RWPE2 (cell line): ENCODE measurements at places on chromosomes 4 and X.
A peak's percentile ranks its signal among the peaks of the same experiment; 100 is the strongest.

DNA sequence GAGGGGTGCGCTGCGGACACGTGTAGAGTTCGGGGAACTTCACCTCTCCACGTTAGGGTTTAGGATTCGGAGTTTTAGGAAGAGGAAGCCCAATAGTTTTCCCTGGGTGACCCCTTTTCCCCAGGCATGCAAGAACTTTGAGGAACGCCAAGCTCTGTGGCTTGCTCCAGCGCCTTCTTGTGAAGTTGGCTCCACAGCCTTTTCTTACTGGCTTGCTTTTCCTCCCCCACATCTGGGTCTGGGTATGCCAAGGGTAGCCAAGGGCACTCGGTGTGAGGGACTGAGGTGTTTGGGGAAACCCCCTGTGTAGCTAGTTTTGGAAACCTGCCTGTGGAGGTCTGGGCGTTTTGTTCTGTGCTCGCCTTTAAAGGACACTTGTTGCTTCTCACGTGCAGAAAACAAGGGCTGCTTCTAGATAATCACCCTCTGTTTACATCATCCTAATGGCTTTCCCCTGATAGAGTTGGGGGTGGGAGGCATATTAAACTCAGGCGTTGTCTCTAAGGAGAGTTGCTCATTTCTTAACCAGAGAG lies 746 bp downstream of the EDNRA start:
- H3K36me3 ChIP-seq = no peaks in the 10 kb centered on the region
- H3K4me3 ChIP-seq = peak overlapping the region; percentile 50
- H3K4me1 ChIP-seq = peaks cover 10% of the 10 kb centered on the region
- H3K27me3 ChIP-seq = no peaks in the 10 kb centered on the region
- no peak for DNase-seq

DNA sequence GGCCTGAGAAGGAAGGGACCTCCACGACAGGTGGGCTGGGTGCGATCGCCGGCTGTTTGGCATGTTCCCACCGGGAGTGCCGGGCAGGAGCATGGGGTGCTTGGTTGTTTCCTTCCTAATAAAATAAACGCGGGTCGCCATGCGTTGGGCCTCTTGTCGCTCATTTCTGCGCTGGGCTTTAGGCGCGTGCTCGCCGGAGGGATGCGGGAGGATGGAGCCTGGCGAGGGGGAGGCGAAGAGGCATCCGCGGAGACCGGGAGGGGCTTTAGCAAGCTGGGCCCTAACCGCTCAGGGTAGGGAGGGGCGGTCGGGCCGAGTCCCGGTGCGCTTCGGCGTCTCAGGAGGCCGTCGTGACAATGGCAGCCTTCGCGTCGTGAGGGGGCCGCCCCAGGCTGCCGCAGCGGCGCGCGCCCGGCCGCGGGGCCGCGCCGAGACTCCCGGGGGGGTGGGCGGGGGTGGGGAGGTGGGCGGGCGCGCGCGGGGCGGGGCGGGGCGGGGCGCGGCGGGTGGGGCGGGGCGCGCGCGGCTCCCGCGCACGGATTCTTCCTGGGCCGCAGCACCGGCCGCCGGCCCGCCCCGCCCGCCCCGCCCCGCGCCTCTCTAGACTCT lies 476 bp upstream of the GDI1 start:
- H3K27me3 ChIP-seq = no peaks in the 10 kb centered on the region
- peaks cover 10% of the 10 kb centered on the region for H3K36me3 ChIP-seq
- DNase-seq = no peak

GRCh38 chr4:40194602-40195161 lies 2.1 kb upstream of the RHOH start:
- no peak overlapping the region for H3K4me3 ChIP-seq
- no peaks in the 10 kb centered on the region for H3K27me3 ChIP-seq
- no peak for DNase-seq

GRCh38 chr4:184349283-184350039 lies 124.9 kb downstream of the IRF2 start:
- H3K36me3 ChIP-seq = no peaks in the 10 kb centered on the region
- no peaks in the 10 kb centered on the region for H3K27me3 ChIP-seq
- peaks cover 9% of the 10 kb centered on the region for H3K4me1 ChIP-seq
- DNase-seq = no peak
- H3K27ac ChIP-seq = no peak overlapping the region
- H3K4me3 ChIP-seq = no peak overlapping the region

GRCh38 chr4:185394568-185395237 lies 1.0 kb downstream of the LRP2BP start:
- H3K4me1 ChIP-seq = peaks cover 12% of the 10 kb centered on the region
- H3K27ac ChIP-seq = peak overlapping the region; percentile 94
- H3K27me3 ChIP-seq = no peaks in the 10 kb centered on the region
- H3K36me3 ChIP-seq = peaks cover 24% of the 10 kb centered on the region
- H3K4me3 ChIP-seq = peak overlapping the region; percentile 45

DNA sequence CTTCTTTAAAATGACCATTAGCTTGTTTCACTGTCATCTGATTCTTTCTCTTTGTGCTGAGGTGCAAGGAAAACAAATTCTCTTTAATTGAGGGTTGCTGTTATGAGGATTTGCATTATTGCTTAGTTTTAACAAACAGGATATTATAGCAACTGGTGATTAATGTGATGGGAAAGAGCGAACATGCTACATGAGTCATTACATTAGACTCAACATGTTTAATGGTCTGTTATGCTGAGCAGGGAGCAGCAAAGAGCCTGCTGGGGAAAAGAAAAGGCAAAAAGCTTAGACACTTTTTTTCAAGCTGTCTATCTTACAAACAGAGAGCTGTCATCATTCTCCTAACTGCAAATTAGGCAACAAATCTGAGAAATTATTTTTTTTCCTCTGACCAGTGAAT lies 230.5 kb upstream of the LCORL start:
- H3K4me1 ChIP-seq = no peaks in the 10 kb centered on the region
- H3K27me3 ChIP-seq = no peaks in the 10 kb centered on the region
- no peaks in the 10 kb centered on the region for H3K36me3 ChIP-seq
- H3K27ac ChIP-seq = no peak overlapping the region
- H3K4me3 ChIP-seq = no peak overlapping the region

DNA sequence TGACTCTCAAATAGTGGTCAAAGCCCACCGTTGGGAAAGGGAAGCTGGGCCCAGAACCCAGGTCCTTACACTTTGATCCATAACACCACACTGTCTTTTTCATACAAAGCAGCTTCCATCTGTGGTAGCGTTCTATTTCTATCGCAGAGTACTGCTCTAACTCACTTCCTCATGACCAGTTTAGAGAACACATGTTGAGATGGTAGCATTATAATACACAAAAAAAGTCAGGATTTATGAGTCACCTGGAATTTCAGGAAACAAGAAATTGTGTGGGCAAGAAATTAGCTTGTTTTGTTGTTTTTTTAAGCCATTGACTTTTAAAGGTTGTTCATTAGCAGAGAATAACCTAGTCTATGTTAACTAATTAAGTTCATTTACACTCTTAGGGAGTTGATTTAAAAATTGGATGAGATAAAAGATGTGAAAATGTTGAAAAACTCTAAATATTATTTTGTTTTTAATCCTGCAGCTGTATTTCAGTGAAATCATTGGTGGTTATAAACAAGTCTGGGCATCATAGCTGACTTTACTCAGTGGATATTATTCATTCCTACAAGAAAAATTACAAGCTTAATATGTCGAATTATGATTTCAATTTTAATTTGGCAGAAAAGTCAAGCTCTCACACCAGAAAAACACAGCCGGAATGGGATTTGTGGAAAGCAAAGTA lies 1011.1 kb upstream of the HS3ST1 start:
- peaks cover 16% of the 10 kb centered on the region for H3K4me1 ChIP-seq
- H3K36me3 ChIP-seq = no peaks in the 10 kb centered on the region
- H3K4me3 ChIP-seq = no peak overlapping the region
- no peak for DNase-seq
- no peaks in the 10 kb centered on the region for H3K27me3 ChIP-seq
- H3K27ac ChIP-seq = peak overlapping the region; percentile 61

DNA sequence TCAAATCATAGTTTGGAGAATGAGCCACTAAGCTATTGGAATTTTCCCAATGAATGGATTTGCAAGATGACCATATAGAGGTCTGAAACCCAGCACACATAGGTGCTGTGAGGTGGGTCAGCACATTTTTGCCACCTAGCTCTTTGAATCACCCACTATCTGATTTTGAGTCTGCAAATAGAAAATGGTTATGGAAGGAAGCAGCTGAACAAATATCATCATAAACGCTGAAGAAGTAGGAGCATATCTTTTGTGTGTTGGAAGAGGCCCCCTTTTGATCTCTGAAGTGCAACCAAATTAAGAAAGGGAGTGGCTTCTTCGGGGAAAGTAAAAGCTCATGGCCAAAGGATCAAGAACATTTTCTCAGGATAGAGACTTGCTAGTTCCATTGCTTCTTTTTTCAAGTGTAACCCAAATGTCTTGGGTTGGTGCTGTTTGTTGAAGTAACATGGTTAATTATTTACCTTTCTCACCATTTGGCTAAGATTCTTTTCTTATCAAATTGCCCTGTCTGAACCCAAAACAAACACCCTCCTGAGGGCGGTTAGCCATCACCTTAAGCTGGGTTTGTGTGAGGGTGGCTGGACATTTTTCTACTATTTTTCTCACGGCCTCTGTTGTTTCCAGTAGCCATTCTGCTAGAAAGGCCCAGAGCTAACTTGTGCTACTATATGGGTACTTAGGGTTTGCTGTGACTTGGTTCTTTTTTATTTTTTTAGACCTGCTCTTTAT lies 18.4 kb upstream of the SORBS2 start:
- DNase-seq = no peak
- H3K4me1 ChIP-seq = peaks cover 5% of the 10 kb centered on the region
- no peak overlapping the region for H3K27ac ChIP-seq
- H3K4me3 ChIP-seq = no peak overlapping the region

DNA sequence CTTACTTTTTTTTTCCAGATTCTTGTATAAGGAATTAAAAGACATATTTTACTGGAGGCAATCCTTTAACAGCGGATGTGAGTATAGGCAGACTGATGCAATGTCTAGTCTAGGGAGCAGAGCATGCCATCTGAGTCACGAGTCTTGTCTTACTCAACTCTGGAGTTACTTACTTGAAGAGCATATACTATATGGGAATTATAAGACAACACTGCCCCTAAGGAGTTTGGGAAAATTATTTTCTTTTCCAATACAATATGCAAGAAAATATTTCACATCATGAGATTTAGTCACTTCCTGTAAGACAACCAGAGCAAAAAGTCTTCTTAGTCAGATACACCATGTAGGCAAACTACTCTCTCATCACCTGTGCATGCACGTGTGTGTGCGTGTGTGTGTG lies 537.3 kb upstream of the FTHL17 start:
- peak; percentile 33 for DNase-seq
- no peaks in the 10 kb centered on the region for H3K36me3 ChIP-seq
- no peak overlapping the region for H3K4me3 ChIP-seq
- H3K4me1 ChIP-seq = peaks cover 32% of the 10 kb centered on the region
- no peaks in the 10 kb centered on the region for H3K27me3 ChIP-seq
- peak overlapping the region; percentile 95 for H3K27ac ChIP-seq

- H3K27me3 ChIP-seq = no peaks in the 10 kb centered on the region
- no peak for DNase-seq
- no peaks in the 10 kb centered on the region for H3K36me3 ChIP-seq
- no peak overlapping the region for H3K4me3 ChIP-seq
Measured at GRCh38 chrX:38095971-38096529, 89.7 kb downstream of the SYTL5 start.

- DNase-seq = no peak
- no peak overlapping the region for H3K27ac ChIP-seq
- no peaks in the 10 kb centered on the region for H3K4me1 ChIP-seq
- H3K27me3 ChIP-seq = no peaks in the 10 kb centered on the region
- no peaks in the 10 kb centered on the region for H3K36me3 ChIP-seq
Measured at GRCh38 chrX:40479777-40480318, 100.9 kb upstream of the ATP6AP2 start.

DNA sequence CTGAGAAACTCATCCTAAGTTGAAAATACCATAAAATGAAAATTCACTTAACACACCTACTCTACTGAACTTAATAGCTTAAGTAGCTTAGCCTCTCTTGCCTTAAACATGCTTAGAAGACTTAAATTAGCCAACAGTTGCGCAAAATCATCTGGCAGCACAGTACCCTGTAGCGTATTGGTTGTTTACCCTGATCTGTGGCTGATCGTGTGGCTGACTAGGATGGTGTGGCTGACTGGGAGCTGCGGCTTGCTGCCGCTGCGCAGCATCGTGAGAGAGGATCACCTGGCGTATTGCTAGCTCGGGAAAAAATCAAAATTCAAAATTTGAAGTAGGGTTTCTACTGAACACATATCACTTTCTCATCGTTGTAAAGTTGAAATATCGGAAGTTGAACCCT lies 6.3 kb downstream of the RUFY3 start:
- no peaks in the 10 kb centered on the region for H3K27me3 ChIP-seq
- no peak for DNase-seq
- no peak overlapping the region for H3K27ac ChIP-seq
- 0 out of 2 replicates have a peak, but pooled peaks cover 2% of the 10 kb centered on the region for H3K36me3 ChIP-seq
- no peaks in the 10 kb centered on the region for H3K4me1 ChIP-seq
